Endothelial cell (in vitro differentiated cells): ENCODE measurements at places on chromosomes 3 and 15.
A peak's percentile ranks its signal among the peaks of the same experiment; 100 is the strongest.

- no peak for DNase-seq
These were observed 106.2 kb downstream of the ADCY5 start for GRCh38 chr3:123342631-123343080.

- no peak for DNase-seq
These were observed 46.2 kb upstream of the VILL start for GRCh38 chr3:37944391-37944842.

- no peak for DNase-seq
These were observed 17.4 kb downstream of the NANOGP8 start for GRCh38 chr15:35067496-35068347.

GRCh38 chr15:29283381-29283780, 13.8 kb upstream of the NSMCE3 start:
- DNase-seq = no peak

DNA sequence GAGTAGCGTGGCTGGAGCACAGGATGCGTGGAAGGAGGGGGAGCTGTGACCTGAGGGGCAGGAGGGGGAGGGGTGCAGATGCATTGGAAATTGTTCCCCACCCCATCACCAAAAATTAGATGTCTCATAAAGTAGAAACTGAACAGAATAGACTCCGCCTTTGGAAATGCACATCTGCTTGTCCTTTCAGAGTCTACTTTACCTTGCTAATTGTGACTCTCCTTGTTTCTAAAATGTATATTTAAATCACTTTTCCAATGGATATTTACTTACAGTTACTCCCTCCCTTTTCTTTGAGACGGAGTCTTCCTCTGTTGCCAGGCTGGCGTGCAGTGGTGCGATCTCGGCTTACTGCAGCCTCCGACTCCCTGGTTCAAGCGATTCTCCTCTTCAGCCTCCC, 30.6 kb downstream of the SPG21 start:
- no peak for DNase-seq

DNA sequence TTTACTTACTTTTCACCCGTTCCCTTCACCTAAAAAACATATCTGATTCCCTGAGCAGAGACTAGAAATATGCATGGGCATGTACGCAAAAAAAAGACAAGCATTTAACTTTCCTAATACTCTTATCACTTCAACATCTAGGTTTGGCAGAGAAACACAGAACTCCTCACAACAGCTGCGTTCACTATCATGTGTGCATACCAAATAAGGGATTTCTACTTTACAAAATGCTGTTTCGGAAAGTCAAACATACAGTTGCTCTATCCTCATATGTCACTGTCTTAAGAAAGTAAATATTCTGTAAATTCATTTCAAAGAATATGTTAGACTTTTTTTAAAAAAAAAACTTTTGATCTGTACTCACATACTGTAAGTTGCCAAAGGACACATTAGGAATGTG, 65.1 kb upstream of the CBLB start:
- no peak for DNase-seq

DNA sequence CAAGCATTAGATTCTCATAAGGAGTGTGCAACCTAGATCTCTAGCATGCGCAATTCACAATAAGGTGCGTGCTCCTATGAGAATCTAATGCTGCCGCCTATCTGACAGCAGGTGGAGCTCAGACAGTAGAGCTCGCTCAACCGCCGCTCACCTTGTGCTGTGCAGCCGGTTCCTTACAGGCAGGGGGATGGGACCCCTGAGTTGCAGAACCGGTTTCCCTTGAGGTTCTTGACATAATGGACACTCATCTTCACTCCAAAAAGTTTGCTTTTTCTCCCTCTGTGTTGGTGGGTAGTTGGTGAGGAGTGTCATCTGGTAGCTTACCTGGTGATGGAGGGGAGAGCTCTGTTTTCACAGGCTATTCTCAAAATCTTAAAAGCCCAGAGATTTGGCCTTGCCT, 324.0 kb upstream of the TBL1XR1 start:
- no peak for DNase-seq

DNA sequence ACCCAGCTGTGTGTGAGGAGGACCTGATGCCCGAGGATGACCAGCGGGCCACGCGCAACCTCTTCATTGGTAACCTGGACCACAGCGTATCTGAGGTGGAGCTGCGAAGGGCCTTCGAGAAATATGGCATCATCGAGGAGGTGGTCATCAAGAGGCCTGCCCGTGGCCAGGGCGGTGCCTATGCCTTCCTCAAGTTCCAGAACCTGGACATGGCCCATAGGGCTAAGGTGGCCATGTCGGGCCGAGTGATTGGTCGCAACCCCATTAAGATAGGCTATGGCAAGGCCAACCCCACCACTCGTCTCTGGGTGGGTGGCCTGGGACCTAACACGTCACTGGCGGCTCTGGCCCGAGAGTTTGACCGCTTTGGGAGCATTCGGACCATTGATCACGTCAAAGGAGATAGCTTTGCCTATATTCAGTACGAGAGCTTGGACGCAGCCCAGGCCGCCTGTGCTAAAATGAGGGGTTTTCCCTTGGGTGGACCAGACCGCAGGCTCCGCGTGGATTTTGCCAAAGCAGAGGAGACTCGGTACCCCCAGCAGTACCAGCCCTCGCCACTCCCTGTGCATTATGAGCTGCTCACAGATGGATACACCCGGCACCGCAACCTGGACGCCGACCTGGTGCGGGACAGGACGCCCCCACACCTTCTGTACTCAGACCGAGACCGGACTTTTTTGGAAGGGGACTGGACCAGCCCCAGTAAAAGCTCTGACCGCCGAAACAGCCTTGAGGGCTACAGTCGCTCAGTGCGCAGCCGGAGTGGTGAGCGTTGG, 1.5 kb downstream of the RBM15B start:
- DNase-seq = no peak

GRCh38 chr3:188339410-188340295, 185.7 kb downstream of the LPP start:
- no peak for DNase-seq

DNA sequence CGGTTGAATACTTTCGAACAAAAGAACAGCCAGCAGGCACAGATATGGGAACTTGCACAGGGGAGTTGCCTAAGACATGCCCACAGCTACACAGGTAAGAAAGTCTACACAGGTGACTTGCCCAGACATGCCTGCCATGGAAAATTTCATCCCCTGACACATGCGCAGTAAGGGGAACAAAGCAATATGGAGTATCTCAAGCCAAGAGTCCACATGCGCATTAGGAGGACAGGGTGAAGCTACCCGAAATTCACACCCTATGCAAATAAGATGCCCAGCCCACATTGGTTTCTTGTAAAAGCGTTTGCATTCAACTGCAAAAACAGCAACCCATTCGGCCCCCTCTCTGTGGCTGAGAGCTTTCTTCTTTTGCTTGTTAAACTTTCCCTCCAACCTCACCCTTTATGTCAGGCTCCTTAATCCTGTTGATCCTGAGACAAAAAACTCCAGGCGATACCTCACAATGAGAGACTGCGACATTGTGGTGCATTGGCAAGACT, 49.3 kb upstream of the TRPM1 start:
- no peak for DNase-seq

GRCh38 chr15:75090388-75090734, 67.0 kb downstream of the PPCDC start:
- no peak for DNase-seq

- no peak for DNase-seq
These were observed 64.2 kb downstream of the MAP2K5 start for GRCh38 chr15:67606742-67607141.

DNA sequence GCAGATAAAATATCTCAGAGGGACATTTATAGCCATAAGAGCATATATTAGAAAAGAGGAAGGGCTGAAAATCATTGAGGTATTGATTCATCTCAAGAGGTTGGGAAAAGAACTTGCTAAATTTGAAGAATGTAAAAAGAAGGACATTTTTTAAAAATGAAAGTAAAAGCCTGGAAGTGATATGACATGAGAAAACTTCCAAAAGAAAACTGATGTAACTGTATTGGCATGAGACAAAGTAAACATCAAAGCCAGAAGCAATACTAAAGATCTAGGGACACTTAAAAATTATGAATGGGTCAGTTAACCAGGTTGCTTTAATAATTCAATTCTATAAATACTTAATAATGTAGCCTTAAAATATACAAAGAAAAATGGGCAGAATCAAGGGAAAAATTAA, 31.9 kb downstream of the CEP63 start:
- DNase-seq = no peak

- DNase-seq = no peak
These were observed 43.0 kb upstream of the MUC4 start for GRCh38 chr3:195854628-195855294.

GRCh38 chr15:79053894-79054293, 36.7 kb downstream of the RASGRF1 start:
- no peak for DNase-seq

GRCh38 chr3:101146946-101147345, 153.7 kb upstream of the ABI3BP start:
- no peak for DNase-seq

DNA sequence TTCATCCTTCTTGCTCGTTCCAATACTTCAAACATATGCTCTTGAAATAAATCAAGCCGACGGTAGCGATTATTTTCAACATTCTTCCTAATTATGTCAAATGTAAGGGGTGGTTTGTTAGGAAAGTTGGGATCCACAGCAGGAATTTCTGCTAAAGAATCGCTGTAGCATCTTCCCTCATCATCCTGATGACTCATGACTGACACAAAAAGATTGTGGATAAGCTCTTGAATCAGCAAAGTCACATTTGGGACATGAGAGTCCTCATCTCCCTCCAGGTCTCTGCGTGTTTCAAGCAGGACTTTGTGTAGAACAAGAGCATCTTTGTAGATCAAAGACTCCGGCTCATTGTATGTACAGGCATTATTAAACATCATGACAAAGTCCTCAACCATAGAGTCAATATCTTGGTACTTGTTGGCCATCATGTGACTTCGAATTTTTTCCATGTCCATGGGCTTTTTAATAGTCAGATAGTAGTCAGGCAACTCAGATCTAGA, 73.0 kb downstream of the UQCC5 start:
- no peak for DNase-seq

- DNase-seq = no peak
These were observed 9.2 kb downstream of the SHC4 start for GRCh38 chr15:48954538-48954937.

GRCh38 chr15:51874751-51875644, 45.5 kb downstream of the TMOD3 start:
- DNase-seq = no peak

- no peak for DNase-seq
These were observed 89.9 kb downstream of the IL12A start for GRCh38 chr3:160078533-160078932.

GRCh38 chr3:153628591-153628990, 466.6 kb downstream of the RAP2B start:
- DNase-seq = peak; percentile 6

GRCh38 chr3:31331278-31331677, 201.4 kb upstream of the STT3B start:
- no peak for DNase-seq

- DNase-seq = no peak
These were observed at the start of gene GPR171 for GRCh38 chr3:151203051-151203420. Gene GPR171 (minus strand): TSS chr3:151203216. CDS start chr3:151199386, 3,830 bp downstream.

DNA sequence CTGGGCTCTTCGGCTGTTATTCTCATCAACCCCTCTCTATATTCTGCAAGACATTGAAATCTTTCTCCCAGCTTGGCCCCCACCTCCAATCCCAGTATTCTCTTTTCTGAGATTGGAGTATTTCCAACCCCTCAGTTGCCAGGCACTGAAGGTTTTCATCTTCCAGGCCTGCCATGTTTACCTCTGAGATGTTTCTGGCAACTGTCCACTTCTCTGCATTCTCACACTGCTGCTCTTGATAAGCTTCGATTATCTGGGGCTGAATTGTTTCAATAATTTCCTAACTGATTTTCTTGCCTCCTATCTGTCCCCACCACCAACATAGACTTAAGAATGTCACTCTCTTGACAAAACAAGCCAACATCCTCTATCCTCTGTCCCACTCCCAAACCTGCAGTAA, 1.4 kb upstream of the GPR156 start:
- no peak for DNase-seq

DNA sequence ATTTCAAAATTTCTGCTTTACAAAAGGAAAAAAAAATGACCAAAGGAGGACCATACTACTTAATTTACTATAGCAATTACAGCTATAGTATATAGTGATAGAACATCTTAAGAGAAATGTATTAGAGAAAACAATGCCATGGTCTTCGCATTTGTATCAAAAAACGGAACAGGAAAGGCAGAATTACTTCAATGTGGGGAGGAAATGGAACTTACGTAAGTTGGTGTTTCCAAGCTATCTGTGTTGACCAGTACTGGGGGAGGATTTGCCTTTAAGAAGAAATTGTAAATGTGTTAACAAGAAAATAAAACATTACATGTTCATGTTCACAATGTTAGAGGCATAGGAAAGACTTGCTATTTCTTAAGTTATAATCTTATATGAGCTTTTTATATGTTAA, 119.9 kb upstream of the MELTF start:
- DNase-seq = no peak

- DNase-seq = no peak
These were observed 53.8 kb downstream of the SAMMSON start for GRCh38 chr3:70053293-70053692.

- DNase-seq = no peak
These were observed 37.9 kb upstream of the MYH15 start for GRCh38 chr3:108548304-108548703.

- DNase-seq = no peak
These were observed 17.5 kb downstream of the IL1RAP start for GRCh38 chr3:190531406-190531805.

DNA sequence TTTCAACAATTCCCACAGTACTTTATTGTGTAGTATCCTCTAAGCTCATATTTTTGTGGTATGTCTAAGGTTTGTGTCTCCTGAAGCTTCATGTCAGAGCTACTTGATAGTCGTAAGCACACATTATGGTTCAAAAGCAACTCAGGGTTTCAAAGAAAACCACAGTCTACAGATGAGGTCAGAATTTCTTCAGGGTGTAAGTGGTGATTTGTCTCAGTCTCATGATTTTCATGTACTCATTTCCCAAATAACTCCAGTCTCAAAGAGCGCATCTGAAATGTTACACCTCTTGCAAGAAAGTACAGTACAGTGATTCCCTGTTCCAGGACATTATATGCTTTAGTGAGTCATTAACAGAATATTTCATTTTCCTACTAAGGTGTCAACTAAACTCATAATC, 47.5 kb upstream of the SSR3 start:
- no peak for DNase-seq

- DNase-seq = no peak
These were observed 27.4 kb upstream of the ATP10A start for GRCh38 chr15:25890529-25890928.

DNA sequence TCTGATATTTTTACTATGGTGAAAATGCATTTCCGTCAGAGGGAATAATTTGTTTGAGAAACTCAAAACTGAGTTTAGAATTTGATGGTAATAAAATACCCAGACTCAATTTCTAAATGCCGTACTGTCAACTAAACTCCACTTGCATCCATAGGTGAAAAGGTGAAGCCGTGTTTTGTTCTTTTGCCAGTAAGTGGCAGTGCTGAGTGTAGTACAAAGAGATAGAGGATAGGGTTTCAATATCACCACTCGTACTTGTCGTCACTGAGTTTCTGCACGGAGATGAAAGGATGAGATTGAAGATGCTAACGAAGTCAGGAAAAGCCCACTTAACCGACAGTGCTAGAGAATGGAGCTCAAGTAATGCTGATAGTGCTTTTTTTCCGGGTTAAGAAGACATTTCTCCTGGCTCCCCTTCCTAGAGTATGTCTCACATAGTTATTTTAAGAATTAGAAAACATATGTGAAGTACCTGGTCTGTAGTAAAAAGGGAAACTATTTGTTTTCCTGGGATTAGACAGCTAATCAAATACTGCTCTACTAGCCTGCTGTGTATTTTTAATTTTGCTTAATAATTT, 345.1 kb downstream of the IL5RA start:
- DNase-seq = no peak

- DNase-seq = no peak
These were observed 33.6 kb upstream of the ETV5 start for GRCh38 chr3:186142393-186142932.

GRCh38 chr15:69881766-69882165, 216.0 kb downstream of the TLE3 start:
- no peak for DNase-seq
